ENCODE measurements at places on chromosomes 1 and 21.

DNA sequence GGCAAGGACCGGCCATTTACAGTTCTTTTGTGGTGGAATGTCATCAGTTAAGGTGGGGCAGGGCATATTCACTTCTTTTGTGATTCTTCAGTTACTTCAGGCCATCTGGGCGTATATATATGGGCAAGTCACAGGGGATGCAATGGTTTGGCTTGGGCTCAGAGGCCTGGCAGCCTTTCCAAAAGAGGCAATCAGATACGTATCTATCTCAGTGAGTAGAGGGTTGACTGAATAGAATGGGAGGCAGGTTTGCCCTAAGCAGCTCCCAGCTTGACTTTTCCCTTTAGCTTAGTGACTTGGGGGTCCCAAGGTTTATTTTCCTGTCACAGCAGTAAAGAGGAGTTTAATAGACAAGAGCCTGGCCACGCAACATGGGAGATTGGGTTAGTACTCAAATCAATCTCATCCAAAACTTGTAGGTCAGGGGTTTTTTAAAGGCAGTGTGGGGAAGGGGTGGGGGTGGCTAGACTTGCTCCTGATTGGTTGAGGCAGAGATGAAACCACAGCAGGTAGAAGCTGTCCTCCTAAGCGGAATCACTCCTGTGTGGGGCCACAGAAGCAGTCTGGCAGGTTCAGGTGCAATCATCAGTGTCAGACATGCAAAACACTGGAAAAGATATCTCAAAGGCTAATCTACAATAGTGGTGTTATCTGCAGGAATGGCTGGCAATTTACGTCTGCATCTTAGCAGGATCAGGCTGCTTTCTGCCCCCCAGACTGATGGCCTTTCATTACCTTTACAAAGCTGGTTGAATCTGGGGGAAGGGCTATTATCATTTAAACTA, 112.9 kb downstream of the TLR5 start:
- no peak for DNase-seq

DNA sequence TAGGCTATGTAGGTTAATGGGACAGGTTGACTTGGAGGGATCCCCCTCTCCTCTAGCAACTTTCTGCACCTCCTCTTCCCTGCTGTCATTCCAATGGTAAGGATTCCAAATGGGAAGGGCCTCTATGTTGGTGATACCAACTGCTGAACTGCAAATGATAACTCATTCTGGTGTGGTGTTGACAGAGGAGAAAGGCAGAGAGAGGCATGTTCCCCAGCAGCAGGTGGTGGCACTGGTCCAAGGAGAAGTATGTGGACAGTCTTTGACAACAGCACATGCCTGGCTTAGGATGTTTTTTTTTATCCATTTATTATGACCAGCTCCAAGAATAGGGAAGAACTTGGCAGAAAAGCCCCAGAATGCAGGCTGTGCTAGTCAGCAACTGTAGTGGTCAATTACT, 19.6 kb upstream of the SPAG17 start:
- no peak for DNase-seq

- DNase-seq = peak; percentile 90
These were observed 926 bp upstream of the ATP1B1 start for GRCh38 chr1:169105434-169106094.

GRCh38 chr1:94126651-94127050, 5.7 kb upstream of the ABCA4 start:
- no peak for DNase-seq

DNA sequence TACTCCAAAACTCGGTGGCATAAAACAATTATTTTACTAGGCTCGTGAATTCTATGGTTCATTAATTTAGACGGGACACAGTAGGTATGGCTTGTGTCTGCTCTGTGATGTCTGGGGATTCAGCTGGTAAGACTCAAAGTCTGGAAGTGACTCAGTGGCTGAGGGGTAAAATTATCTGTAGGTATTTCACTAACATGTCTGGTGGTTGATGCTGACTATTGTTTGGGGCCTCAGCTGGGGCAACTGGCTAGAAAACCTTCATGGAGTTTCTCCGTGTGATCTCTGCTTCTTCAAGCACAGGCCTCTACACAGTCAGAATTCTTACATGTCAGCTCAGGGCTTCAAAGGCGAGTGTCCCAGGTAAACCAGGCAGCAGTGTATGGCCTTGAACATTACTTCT, 41.2 kb upstream of the KLF17 start:
- DNase-seq = no peak

DNA sequence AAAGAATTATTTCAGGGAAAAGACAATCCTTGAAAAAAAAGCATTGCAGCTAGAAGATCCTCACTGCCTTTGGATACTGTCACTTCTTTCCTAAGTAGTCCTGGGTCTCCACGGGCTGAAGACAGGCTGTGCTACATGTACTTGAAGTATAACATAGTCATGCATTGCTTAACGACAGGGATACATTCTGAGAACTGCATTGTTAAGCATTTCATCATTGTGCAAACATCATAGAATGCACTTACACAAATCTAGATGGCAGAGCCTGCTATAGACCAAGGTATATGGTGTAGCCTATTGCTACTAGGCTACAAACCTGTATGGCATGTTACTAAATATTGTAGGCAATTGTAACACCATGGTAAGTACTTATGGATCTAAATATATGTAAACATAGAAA, 54.0 kb downstream of the KIAA0040 start:
- no peak for DNase-seq

DNA sequence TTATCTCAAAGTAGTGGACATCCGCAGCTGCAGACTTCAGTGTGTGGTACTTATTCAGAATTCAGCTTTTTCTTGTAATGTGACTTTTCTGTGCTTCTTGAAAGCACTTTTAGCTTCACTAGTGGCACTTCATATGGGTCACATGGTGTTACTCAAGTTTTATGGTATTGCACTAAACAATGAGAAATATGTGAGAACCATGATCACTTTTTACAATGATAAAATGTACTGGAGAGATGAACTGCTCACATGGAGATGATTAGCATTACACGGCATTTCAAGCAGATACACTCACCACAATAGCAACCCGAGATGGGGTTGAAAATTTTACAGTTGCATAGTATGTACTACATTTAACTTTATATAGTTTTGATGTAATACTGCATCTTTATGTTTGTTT, 40.1 kb upstream of the GPR52 start:
- DNase-seq = no peak

- no peak for DNase-seq
These were observed 122.5 kb upstream of the COA6 start for GRCh38 chr1:234250747-234251146.

- DNase-seq = no peak
These were observed 1.7 kb upstream of the ATP1A4 start for GRCh38 chr1:160149716-160150115.

DNA sequence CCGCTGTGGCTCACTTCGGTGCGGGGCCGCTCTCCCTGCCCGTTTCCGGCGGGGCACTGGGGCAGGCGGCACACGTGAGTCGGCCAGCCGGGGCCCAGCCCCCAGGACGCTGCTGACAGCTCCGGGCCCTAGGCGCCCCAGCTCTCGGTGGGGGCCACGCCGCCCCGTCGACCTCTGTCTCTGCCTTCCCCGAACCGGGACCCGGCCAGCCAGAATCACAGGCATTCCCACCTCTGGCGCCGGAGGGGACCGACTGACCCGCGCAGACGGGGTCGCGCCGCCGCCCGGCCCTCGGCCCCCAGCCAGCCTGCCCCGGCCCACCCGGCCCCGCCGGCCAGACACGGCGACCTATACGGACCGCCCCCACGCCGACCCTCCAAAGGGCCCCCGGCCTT, 755 bp downstream of the SCMH1 start:
- DNase-seq = peak; percentile 75

DNA sequence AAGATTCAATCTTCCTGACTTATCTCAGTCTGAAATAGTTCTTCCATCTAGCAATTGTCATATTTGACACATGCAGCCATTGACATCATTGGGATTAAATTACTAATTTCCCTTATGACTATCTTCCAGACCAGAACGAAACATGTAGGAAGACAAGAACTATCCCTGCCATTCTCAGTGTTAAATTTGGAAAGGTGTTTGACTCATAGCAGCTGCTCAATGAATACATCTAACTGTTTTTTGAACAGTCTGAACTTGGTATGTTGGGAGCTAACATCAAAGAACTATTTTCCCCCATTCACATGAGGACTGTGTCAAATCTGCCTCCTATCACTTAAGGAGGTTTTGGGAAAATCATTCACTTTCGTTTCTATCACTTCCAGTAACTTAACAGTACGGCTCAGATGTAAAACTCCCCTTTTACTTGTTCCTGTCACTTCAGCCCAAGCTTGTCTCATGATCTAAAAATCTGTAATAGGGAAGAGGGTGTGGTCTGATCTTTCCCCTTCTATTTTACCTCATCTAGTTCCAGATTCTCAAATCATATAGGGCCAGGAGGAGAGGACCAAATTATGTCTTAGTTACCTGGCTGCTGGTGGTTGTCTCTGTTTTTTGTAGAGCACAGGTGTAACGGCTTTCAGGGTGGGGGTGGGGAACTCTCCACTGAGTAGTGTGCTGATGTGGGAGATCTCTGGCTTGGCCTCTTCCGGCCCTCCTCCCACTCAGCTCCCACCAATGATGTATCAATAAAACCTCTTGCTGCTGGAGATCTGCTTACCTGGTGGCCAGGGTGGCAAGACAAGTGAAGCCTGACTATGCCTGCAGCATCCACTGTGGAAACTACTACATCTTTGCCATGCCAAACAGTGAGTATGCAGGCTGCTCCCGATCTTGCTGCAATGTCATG, 26.2 kb upstream of the SLAMF1 start:
- DNase-seq = no peak

DNA sequence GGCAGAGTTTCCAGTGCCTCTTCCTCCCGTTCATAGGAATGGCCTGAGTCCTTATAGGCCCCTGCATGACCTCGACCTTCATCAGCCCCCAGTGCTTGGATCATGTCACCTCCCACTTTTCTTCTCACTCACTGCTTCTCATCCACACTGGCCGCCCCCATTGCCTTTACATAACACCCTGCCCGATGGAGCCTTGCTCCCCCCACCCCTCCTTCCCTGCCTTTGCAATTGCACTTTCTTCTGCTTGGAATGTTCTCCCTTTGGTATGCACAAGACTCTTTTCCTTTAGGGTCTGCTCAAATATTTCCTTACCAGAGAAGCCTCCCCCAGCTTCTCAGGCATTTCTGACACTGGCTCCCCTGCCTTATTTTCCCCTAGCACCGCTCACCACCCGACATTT, 125.2 kb upstream of the KCNJ6 start:
- no peak for DNase-seq

- DNase-seq = no peak
These were observed 114.8 kb downstream of the MAB21L3 start for GRCh38 chr1:116226017-116226416.

- DNase-seq = no peak
These were observed 219.5 kb downstream of the TPR start for GRCh38 chr1:186155594-186155993.

GRCh38 chr1:47814612-47815395, 182.4 kb downstream of the TRABD2B start:
- DNase-seq = no peak
